ENCODE measurements at places on chromosomes 13 and 19. TPM values are rescaled to one million over a fixed set of nuclear protein-coding genes. Genes with fewer than 3 reads are reported as not detected.

SCN1B gene
- total RNA-seq, result 0.54 TPM

PPP1R12C gene
- total RNA-seq, result 81.8 TPM

C13orf42 gene
- total RNA-seq, result not detected

GDF15 gene
- 0.97 TPM for total RNA-seq

PDCD2L gene
- total RNA-seq, result 38.1 TPM

MYO1F gene
- not detected for total RNA-seq

HIF3A gene
- total RNA-seq, result not detected

CD209 gene
- not detected for total RNA-seq

KCTD12 gene
- 1.7 TPM for total RNA-seq

TTC9B gene
- total RNA-seq, result not detected

STAP2 gene
- total RNA-seq, result 0.43 TPM

PTGIR gene
- not detected for total RNA-seq

HRC gene
- total RNA-seq, result not detected

ZNRF4 gene
- total RNA-seq, result not detected

TLE2 gene
- total RNA-seq, result not detected

KIR3DL1 gene
- total RNA-seq, result not detected

C19orf33 gene
- not detected for total RNA-seq

VSTM2B gene
- not detected for total RNA-seq

ZNF681 gene
- 8.1 TPM for total RNA-seq

ZNF541 gene
- total RNA-seq, result not detected

SPTBN4 gene
- 1.1 TPM for total RNA-seq

ATP4A gene
- 0.40 TPM for total RNA-seq

ZNF66 gene
- total RNA-seq, result 9.3 TPM

ZNF296 gene
- 4.7 TPM for total RNA-seq

PDE4C gene
- not detected for total RNA-seq

ZNF850 gene
- total RNA-seq, result 0.97 TPM

TUBB4A gene
- total RNA-seq, result 0.83 TPM

OR7C1 gene
- not detected for total RNA-seq

TIMM29 gene
- 16.5 TPM for total RNA-seq
